ENCODE measurements at places on chromosomes 13 and 19.

GRCh38 chr13:78168981-78169380, 250.3 kb upstream of the EDNRB start:
- no peak for DNase-seq

DNA sequence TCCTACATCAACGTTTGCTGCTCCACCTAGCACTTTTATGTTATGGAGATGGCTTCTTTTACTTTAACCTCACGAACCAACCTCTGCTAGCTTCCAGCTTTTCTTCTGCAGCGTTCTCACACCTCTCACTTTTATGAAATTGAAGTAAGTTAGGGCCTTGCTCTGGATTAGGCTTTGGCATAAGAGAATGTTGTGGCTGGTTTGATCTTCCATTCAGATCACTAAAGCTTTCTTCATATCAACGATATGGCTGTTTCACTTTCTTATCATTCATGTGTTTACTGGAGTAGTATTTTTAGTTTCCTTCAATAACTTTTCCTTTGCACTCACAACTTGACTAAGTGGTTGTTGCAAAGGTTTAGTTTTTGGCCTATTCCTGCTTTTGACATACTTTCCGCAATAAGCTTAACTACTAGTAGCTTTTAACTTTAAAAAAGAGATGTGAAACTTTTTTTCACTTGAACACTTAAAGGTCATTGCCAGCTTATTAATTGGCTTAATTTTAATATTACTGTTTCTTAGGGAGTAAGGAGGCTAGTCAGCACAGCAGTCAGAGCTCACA, 60.0 kb upstream of the SPRY2 start:
- DNase-seq = no peak

DNA sequence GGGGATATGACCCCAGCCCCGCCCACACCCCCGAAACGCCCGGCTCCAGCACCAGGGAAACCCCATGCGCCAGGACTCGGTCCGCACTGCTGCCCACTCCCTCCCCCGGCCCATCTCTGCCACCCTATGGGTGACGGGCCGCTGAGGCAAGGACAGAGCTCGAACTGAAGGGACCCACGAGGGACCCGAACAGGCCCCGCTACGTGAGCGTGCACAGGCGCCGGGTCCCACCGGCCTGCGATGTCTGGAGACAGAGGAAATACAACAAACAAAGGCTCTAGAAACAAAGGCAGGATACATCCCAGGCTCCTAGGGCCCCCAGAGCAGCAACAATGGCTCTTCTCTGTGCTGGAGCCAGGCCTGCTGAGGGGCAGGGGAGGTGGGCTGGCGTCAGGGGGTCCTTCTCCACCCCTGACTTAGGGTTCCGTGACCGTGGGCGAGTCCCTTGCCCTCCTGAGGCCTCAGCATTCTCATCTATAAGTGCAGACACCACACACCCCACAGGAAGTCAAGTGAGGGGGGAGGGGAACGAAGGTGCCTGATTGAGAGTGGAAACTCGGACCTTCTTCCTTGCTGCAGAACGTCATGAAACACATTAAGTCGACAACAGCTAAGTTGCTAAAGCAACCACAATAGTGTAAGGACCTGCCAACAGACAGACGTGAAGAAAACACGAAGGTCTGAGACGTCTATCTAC, 3.1 kb downstream of the ABHD17A start:
- no peak for DNase-seq

- DNase-seq = peak; percentile 58
Measured at GRCh38 chr19:40663695-40664692, 26.5 kb downstream of the NUMBL start.

DNA sequence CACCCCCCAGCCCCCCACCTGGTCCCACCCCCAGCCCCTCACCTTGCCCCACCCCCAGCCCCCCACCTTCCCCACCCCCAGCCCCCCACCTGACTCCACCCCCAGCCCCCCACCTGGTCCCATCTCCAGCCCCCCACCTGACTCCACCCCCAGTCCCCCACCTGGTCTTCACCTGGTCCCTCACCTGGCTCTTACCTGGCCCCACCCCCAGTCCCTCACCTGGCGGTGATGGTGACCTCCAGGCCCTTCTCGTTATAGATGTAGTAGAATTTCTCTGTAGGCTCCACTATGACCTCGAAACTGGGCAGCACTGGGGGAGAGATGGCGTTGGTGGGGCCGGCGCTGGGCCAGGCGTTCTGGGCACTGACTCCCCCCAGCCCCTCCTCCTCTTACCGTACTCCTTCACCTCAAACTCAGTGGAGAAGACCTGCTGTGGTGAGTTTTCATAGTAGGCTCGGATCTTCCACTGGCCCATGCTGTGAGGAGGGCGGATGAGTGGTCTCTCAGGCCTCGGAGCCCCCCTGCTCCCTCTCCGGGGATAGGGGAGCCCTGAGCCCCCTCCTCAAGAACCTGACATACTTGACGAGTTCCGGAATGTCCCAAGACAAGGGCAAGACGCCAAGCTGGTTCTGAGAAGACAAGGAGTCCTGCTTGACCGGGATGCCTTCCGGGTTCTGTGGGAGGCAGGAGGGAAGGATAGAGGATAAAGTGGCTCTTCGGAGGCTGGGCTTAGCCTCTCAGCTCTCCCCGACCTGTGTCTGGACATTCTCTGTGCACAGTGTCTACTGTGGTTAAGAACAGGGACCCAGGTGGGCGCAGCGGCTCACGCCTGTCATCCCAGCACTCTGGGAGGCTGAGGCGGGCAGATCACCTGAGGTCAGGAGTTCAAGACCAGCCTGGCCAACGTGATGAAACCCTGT, 6.4 kb downstream of the C3 start:
- no peak for DNase-seq

DNA sequence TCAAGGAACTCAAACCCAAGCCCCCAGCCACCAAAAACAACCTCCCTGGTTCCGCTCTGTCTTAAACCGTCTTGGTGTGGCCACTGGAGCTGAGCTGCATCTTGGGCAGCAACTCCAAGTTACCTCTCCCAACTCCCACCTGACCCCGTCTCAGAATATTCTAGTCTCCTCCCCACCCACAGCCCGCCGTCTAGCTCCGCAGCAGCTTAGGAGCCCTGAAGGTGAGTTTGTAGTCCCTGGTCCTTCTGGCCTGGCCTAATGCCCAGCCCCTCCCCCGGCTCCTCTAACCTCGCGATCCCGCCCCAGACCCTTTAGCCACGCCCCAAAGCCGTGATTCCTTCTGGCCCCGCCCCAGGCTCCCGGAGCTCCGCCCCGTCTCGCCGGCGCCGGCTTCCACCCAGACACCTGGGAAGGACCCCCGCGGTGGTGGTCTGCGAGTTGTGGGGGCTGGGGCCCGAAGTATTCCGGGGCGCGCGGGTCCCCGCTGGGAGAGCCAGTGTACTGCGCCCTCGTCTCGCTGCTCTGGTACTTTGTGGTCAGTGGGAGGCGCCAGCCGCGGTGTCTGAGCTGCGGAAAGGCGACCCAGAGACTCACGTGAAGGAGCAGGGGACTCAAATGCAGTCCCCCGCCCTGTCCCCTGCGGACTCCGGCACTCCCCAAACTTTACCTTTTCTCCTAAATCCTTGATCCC, 2.5 kb upstream of the LHB start:
- no peak for DNase-seq

- DNase-seq = peak; percentile 70
Measured at GRCh38 chr19:14006766-14007562, 844 bp upstream of the RFX1 start.

GRCh38 chr19:29495901-29496441, 29.8 kb upstream of the VSTM2B start:
- no peak for DNase-seq

GRCh38 chr13:66922444-66922843, 307.7 kb downstream of the PCDH9 start:
- DNase-seq = no peak

DNA sequence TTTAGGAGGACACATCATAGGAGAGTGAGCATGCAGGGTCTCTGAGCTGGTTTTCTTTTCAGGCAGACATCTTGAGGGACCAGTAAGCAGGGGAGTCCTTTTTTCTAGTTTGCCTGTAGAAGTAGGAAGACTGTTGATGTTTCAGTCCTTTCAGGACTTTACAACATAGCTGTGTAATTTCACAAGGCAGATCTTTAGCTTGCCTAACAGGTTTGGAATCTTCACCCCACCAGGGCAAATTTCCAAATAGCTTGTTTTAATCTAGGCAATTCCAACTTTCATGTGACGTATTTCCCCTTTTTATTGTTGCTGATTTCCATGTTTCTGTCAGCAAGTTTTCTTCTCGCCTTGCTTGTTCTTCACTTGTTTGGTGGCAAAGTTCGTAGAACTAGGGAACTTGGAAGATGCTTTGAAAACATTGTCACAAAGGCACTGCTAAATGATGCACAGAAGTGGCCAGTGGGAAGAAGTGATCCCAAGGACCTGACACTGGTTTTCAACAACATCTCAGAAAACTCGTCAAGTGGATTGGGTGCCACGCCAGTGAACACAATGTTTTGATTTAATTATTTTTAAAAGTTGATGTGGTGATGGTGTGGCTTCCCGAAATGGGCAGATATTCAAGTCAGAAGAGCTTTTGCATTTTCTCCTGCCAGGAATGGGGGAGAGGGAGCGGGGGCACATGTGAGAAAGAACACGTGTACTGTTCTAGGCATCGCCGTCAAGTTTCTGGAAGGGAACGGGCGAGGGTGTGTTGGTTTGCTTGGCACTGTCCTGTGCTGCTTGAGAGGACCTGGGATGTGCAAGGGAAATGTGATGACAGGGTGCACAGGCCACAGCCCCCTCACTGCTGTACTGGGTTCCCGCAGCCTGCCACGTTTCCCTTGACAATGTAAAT, 418.6 kb downstream of the OXGR1 start:
- no peak for DNase-seq

GRCh38 chr13:36146511-36147269, 15.5 kb upstream of the DCLK1 start:
- no peak for DNase-seq

- peak; percentile 3 for DNase-seq
Measured at GRCh38 chr13:79631051-79631659, 150.2 kb downstream of the NDFIP2 start.

DNA sequence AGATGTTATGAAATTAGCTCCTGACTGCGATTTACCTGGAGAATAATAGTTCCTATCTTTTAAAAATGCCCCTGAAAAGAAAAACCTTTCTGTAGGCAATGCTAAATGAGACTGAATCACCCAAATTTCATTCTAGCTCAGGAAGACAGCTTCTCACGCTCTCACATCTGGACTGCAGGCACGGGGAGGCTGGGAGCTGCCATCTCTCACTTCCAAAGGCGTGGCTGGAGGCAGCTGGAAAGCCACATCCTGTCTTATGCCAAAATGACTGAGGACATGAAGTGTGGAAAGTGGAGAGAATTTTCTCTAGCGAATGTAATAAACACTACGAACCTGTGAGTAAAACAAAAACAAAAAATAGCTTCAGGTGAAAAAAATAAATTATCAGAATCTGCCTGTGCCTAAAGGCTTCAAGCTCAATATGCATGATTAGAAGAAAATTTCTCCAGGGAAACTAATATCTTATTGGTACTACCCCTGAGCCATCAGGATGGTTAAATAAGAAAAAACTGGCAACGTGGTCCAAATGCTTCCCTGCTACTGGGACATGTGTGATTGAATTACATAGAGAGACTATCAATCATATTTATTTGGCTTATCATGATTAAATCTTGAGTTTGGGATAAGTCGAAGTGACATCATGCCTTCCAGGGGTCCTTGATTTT, 58.1 kb upstream of the UBL3 start:
- peak; percentile 38 for DNase-seq

Data from urothelium cell line (cell line).